ENCODE measurements at places on chromosomes 6 and 20.
A peak's percentile ranks its signal among the peaks of the same experiment; 100 is the strongest.

GRCh38 chr6:72975352-72975752 lies 249.9 kb downstream of the KHDC1L start:
- DNase-seq, result no peak

- no peak for DNase-seq
Measured at GRCh38 chr20:9388160-9388812, 126.1 kb upstream of the LAMP5 start.

GRCh38 chr6:166620478-166621113 lies 6.5 kb downstream of the RPS6KA2 start:
- no peak for DNase-seq

GRCh38 chr6:12228447-12229146 lies 61.6 kb upstream of the EDN1 start:
- DNase-seq, result no peak

GRCh38 chr20:23358563-23358906 lies 3.4 kb upstream of the GZF1 start:
- DNase-seq, result no peak

DNA sequence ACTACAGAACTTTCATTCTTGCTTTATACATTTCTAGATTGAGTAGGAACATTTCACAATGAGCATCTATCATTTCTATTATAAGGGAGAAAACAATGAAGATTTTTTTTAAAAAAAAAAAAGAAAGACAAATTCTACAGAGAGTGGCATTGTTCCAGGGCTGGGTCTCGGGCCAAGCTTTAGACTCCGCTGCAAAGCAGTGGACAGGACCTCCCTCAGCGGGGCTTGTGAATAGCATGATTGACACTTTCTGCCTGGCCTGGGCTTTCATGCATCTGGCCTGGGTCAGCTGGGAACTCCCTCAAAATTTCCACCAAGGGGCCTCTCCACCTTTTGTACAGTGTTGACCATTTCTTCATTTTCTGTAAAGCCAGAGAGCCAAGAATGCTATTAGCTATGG lies 55.8 kb upstream of the HIVEP2 start:
- no peak for DNase-seq

DNA sequence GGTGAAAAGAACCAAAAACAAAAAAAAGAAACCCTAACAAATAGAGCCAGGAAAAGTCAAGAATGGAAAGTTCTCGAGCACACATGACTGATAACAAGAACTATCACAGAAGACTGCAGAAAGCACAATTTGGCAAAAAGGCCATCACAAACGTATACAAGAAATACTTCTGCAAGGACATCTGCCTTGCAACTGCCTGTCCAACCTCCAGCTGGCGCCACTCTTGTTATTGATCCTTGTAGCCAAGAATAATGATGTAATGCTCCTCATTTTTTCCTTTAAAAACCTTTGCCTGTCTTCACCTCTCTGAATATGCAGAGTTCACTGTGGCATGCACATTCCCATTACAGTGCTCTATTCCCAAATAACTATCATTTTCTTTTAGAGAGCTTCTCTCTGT lies 87.9 kb upstream of the BMP5 start:
- no peak for DNase-seq

DNA sequence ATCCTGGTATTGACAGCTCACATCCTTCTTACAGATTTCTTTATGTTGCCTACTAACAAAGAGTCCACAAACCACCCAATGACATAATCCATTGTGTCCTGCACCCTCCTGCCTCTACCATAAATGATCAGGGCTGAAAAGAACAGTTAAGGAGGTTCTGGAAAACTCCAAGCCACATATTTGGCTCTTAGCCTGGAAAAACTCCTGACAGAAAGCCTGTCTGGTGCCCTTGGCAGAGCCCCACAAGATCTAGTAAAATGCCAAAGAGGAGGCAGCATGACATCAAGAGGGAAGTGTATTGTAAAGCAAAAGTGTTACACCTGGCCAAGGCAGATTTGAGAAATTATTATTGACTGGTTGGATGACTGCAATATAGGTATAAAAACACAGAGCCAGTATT lies 126.4 kb upstream of the VGLL2 start:
- no peak for DNase-seq

GRCh38 chr20:38812182-38812581 lies 6.7 kb downstream of the PPP1R16B start:
- DNase-seq, result no peak

DNA sequence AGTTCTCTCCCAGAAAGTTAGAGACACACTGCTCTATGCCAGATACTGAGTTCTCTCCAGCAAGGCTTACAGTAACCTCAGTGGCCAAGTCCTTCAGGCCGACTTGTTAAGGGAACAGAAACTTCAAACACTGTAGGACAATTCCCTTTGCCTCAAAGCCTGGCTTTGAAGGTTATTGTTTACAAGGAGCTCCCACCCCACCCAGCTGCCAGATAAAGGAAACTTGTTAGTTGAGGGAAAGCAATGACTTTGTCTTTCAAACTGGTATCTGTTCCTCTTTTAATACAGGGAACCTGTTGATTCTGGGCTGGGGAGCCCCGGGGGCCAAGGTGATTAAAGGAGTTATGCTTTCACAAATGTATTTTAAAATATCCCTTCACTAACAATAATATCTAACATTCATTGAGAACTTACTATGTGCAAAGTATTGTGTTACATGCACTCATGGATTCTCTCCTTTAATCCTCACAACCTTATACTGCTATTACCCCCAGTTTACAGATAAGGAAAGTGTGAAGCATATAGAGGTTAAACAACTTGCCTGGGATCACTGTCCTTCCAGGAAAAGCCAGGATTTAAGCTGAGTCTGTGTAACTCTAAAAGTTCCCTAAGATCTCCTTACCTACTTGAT lies 27.6 kb upstream of the CDKN1A start:
- DNase-seq, result no peak

GRCh38 chr6:145116591-145117178 lies 618.6 kb downstream of the EPM2A start:
- no peak for DNase-seq

GRCh38 chr20:45301824-45302271 lies 4.8 kb upstream of the RBPJL start:
- no peak for DNase-seq

- no peak for DNase-seq
Measured at GRCh38 chr6:97291896-97292295, 8.9 kb upstream of the MMS22L start.

- DNase-seq, result no peak
Measured at GRCh38 chr20:18991012-18991411, 177.4 kb downstream of the SCP2D1 start.

- DNase-seq, result no peak
Measured at GRCh38 chr6:162857326-162857725, 129.6 kb downstream of the PACRG start.

DNA sequence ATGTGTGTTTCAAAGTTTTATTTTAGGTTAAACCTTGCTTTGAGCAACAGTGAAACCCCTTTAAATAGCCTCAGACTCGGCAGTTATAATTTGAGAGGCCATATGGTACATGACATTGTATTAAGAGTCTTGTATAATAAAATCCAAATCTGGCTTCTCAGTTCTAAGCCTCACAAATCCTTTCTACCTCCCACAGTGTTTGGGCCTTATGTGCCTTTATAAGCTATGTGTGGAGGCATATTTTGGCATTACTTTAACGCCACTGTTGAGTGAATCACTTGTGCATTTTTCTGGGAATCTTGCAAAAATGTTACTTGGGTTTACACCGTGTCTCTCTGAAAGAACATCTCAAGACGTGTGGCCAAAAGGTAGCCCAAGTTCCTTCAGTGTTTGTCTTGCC lies 152.4 kb downstream of the COL9A1 start:
- no peak for DNase-seq

- DNase-seq, result no peak
Measured at GRCh38 chr6:37761554-37762271, 57.8 kb upstream of the ZFAND3 start.

- DNase-seq, result no peak
Measured at GRCh38 chr20:8342391-8342790, 210.3 kb downstream of the PLCB1 start.

GRCh38 chr6:121940728-121941127 lies 458.7 kb upstream of the HSF2 start:
- DNase-seq, result no peak

GRCh38 chr6:169577236-169577635 lies 124.6 kb downstream of the WDR27 start:
- no peak for DNase-seq

GRCh38 chr6:83069633-83070032 lies 2.2 kb downstream of the DOP1A start:
- no peak for DNase-seq

DNA sequence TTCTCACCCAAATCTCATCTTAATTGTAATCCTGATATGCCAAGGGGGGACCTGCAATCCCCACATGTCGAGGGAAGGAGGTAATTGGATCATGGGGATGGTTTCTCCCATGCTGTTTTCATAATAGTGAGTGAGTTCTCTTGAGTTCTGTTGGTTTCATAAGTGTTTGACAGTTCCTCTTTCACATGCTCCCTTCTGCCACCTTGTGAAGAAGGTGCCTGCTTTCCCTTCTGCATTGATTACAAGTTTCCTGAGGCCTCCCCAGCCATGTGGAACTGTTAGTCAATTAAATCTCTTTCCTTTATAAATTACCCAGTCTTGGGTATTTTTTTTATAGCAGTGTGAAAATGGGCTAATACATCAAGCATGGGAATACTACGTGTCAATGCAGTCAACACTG lies 925.0 kb upstream of the MAN1A1 start:
- DNase-seq, result no peak

- DNase-seq, result no peak
Measured at GRCh38 chr20:60071965-60072364, 113.7 kb downstream of the CDH26 start.

GRCh38 chr6:39086711-39087110 lies 28.3 kb downstream of the SAYSD1 start:
- DNase-seq, result no peak

DNA sequence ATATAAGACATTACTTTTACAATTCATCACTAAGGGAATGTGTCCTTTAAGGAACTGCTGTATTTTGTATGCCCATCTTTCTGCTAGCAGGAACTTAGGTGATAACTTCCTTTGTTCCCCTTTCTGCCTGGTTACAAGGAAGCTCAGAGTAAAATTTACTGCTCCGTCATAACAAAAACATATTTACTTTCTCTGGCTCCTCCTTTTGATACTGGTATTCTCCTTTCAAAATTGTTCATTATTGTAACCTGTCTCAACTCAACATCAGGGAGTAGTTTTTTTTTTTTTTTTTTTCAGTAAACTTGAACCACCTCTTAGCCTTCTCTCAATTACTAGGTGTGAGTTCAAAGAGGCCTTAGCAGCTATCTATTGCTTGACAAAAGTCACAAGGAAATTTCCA lies 37.1 kb downstream of the RIPOR2 start:
- DNase-seq, result no peak

DNA sequence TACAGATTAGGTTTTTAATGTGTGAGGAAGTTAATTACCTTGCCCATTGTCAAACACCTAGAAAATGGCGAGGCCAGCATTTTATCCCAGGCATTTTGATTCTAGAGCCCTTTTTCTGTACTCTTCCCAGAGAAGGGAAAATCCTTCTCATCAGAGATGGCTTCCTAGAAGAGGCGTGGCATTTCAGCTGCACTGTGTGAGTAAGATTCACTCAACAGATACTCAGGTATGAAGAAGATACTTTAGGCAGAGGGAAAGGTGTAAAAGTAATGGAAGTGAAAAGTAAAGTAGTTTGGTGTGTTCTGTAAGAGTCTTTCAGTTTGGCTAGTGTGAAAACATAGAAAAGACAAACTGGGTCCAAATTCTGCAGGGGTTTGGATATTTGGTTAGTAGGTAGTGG lies 113.8 kb downstream of the MAP3K4 start:
- DNase-seq, result no peak

- no peak for DNase-seq
Measured at GRCh38 chr6:121086876-121087275, 247.4 kb downstream of the TBC1D32 start.

GRCh38 chr6:96582436-96582835 lies 19.5 kb downstream of the FHL5 start:
- DNase-seq, result no peak

DNA sequence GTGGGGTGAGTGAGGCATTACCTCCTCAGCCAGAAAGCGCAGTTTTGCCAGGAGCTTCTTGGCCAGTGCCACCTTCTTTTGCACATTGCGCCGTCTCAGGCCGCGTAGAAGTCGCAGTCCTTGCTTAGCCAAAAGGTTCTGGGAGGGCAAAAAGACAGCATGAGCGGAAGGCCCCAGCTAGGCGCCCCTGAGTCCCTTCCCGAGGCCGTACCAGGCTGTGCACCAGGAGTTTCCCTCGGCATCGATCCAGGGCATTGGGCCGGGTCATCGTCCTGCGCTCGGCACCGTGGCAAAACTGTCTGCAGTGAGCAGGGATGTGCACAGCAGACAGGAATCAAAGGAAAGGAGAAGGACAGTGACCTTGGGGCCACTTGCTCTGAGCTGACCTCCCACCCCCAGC lies 20.2 kb upstream of the SPAG4 start:
- DNase-seq, result no peak

DNA sequence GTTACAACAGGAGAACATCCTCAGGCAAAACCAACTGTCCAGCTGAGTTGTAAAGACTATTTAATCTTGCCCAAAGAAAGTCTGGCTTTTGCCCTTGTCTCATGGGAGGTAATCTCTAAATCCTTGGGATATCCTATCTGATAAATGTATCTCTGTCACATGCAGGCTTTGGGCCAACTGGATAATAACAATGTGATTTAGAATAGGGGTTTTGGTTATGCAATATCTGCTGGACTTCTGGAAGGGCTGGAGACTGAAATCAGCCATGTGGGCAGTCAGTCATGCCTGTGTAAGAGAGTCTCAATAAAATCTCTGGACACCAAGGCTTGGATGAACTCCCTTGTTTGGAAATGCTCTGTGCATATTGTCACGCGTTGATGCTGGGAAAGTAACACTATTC lies 56.3 kb upstream of the PRL start:
- no peak for DNase-seq

GRCh38 chr6:31356946-31357466 lies at the start of gene HLA-B:
HLA-B (minus strand) TSS chr6:31357179; CDS start chr6:31357158, 21 bp downstream.
- DNase-seq, result peak; percentile 55

DNA sequence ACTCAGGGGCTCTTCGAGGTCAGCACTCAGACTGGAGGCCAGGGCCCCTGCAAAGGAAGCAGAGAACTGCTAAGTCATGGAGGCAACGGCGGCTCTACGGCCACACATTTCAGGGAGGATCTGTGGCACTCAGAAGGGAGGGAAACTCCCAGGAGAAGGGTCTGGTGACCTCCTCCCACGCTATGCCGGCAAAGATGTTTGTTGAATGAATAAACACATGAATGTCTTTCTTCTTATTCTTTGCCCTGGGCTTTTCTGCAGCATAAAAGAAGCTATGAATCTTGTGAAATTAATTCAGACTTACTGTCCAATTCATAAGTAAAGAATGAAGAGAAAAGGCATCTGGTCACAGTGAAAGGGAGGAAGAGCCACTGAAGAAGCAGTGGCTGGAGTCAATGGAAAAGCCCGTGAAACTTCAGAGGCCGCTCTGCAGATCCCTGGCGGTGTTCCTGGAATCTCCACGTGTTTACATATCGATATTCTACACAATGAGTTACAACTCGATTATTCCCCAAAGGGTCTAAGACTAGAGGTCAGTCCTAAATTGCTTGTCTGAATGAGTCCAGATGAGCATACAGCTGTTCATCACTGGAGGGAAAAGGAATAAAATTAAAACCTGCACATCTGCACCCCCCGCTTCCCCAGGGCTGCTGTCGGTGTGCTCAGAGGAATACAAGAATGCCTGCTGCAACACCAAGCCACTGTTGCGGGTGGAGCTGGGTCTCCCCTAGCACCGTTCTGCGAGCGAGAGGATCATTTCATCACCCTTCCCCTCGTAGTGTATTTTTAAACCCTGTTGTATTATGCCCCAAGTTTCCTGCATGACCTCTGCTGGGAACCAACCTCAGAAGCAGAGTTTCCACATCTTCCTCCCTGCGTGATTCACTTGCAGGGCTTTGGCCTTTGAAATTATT lies 25.6 kb downstream of the INSM1 start:
- no peak for DNase-seq

All from activated T-helper 2 cell treated with anti-CD3 and anti-CD28 coated beads, Interferon-gamma antibody, Interleukin-2, Interleukin-4, amounts not matched to agents 10 μg/mL and 5 μg/mL and 100 μg/mL, durations not matched to agents 14 hours and 24 hours and 36 hours (primary cell).